ENCODE measurements at places on chromosomes 7 and 10. TPM values are rescaled to one million over a fixed set of nuclear protein-coding genes. Genes with fewer than 3 reads are reported as not detected.

RAMP3 gene
- not detected for total RNA-seq

CXCL12 gene
- 0.29 TPM for total RNA-seq

SPDYE6 gene
- total RNA-seq, result not detected

LRCH4 gene
- 92.0 TPM for total RNA-seq

CAMK2B gene
- total RNA-seq, result 0.06 TPM

TMEM225B gene
- not detected for total RNA-seq

BTBD16 gene
- total RNA-seq, result not detected

SPDYE1 gene
- not detected for total RNA-seq

GPER1 gene
- total RNA-seq, result 0.32 TPM

TIMM23 gene
- total RNA-seq, result 117 TPM

DIP2C gene
- total RNA-seq, result 3.8 TPM

GRCh38 chr10:43386549-43386948, 15.1 kb downstream of the FXYD4 start:
- DNase-seq, result no peak

- no peak for DNase-seq
Observed at GRCh38 chr7:28151965-28152364, 28.6 kb downstream of the JAZF1 start.

DNA sequence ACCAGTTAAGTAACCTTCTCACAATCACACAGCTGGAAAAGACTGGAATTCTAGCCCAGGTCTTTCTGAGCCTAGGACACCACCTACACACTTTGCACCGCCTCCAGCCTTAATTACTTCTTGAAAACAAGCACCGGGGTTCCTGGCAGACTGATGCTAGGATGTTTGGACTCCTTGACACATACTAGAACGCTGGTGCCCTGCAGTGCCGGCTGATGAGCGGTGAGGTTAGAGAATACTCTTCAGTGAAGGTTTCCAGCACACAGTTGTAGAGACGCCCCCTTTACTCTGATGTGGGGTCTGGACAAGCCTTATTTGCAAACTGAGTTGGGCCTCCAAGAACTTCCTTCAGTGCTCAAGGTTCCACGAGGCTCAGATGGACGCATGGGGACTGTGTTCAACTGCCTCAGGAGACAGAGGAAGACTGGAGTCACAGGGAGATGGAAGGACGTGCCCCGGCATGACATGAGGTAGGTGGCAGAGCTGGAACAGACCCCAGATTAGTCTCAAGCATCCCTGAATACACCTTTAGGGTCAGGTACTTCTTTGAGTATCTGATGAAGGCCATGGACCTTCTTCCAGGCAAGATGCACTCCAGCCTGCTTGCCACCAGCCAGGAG, 89.6 kb downstream of the COBL start:
- DNase-seq, result no peak

DNA sequence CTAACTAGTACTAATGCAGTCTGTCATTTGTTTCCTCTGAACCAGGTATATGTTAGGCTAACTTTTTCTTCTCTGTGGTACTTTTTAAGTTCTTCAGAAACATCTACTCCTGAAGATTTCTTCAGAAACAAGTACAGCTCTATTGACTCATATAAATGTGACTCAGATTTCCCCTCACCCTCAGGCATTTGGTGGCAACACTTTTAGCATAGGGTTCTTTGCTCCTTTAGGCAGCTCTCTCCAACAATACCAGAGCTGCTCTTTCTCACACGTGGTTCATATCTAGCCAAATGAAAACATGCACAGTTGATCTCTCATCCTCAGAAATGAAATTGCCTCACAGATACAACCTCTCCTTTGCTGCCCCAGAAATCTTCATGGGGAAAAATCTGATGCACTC, 939.8 kb downstream of the SORCS1 start:
- no peak for DNase-seq

- no peak for DNase-seq
Observed at GRCh38 chr7:150668472-150668911, 17.0 kb upstream of the GIMAP2 start.

GRCh38 chr7:117158941-117159697, 163.7 kb downstream of the WNT2 start:
- DNase-seq, result no peak

- no peak for DNase-seq
Observed at GRCh38 chr10:59007307-59008025, 169.0 kb upstream of the PHYHIPL start.

DNA sequence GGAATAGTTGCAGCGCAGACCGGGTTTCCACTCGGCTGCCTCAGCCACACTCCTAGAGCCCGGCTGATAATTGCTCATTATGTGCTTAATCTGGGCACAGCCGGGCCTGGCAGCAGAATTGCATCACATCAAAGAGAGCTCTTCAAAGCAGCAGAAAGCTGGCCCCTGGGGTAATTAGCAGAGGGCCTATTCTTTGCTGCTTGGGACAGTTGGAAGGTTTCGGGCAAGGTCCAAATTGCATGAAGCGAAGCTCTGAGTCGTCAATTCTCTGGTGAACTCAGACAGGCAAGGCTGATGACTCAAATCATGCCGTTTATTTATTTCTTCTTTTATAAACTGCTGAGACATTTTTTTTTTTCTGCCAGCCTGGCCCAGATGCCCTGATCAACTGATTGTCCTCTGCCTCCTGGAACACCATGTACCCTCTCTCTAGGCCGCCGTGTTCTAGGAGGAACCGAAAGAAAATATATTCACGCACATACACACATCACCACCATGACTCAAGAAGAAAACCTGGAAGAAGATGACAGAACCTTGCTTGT, 242.2 kb downstream of the RAB11FIP2 start:
- peak; percentile 24 for DNase-seq

DNA sequence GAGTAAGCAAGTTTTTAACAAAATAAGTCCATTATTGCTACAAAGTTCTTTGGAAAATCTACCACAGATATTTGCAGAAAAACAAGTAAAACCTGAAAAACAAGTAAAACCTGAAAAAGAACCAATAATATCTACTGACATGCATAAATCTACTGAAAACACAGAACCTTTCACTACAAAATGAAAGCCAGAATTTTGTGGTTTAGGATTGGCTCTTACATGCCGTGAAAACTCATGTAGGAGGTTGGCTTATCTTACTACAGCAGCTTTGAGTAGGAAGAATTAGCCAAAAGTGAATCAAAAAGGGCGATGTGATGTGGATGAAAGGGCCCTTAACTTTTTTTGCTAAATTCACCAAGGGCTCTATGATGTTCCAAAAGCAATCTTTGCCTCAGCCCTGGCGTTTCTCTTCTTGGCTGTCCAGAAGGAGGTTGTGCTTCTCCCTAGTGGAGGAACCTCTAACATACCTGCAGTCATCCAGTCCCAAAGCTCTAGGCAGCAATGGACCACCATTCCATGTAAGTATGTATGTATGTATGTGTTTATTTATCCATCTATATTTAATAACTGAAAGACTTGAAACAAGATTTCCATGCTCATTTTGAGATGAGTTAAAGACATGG, 93.5 kb upstream of the ZNF804B start:
- DNase-seq, result no peak

DNA sequence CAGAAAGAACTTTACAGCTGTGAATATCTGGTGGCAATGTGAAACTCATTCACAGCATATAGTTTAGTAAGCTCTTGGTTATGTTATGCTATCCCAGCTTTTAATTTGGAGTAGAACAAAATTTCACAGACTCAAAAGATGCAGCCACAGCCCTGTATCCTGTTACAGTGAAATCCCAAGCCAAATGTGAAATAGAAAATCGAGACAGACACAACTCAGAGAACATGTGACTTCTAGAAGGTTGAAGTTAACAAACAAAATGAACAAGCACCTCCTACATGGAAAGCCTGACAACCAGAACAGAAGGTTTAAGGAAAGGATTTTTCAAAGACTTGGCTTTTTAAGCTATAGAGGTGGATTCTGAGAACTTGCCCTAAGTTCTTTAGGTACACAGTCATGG, 39.6 kb downstream of the JAZF1 start:
- DNase-seq, result peak; percentile 37

- no peak for DNase-seq
Observed at GRCh38 chr10:4294271-4294670, 509.3 kb upstream of the KLF6 start.

DNA sequence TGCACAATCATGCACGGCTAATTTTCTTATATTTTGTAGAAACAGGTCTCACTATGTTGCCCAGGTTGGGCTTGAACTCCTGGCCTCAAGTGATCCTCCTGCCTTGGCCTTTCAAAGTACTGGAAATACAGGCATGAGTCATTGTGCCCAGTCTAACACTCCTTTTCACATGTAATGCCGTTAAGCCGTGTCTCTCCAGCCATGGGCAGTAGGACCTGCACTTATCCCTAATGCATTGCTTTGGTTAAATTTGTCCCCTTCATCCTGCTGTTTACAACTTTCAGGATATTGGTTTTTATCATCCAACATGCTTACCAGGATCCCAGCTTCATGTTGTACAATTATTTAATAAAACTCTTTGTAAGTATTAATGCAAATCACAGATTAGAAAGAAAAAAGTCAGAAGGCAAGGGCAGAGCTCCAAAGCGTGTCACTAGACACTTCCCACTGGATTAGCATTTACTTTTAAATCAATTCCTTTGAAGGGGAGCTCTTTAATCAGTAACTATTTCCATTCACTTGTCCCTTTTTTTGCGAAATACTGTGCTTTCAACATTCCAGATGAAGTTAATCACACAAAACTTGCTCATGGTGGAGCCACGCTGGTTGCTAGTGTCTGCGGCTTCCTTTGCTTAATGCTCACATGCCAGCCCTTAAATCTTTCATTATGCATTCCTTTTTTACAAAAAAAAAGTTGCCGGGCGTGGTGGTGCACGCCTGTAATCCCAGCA, 256.0 kb upstream of the AUTS2 start:
- DNase-seq, result no peak

DNA sequence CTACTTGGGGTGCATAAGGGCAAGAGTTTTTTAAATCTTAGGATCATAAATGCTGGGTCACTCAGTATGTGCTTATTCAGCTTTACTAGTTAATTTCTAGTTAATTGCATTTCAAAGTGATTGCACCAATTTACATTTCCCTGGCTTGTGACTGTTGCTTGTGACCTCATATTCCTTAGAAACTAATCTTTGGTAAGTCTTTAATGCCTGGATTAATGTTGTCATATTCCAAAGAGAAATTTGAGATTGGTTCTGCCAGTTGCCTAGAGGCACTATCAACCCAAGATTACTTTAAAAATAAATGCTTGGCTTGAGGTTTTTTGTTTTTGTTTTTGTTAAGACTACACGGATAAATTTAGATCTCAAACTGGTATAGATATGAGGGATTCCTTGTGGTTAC, 103.1 kb downstream of the ANK3 start:
- DNase-seq, result peak; percentile 65

DNA sequence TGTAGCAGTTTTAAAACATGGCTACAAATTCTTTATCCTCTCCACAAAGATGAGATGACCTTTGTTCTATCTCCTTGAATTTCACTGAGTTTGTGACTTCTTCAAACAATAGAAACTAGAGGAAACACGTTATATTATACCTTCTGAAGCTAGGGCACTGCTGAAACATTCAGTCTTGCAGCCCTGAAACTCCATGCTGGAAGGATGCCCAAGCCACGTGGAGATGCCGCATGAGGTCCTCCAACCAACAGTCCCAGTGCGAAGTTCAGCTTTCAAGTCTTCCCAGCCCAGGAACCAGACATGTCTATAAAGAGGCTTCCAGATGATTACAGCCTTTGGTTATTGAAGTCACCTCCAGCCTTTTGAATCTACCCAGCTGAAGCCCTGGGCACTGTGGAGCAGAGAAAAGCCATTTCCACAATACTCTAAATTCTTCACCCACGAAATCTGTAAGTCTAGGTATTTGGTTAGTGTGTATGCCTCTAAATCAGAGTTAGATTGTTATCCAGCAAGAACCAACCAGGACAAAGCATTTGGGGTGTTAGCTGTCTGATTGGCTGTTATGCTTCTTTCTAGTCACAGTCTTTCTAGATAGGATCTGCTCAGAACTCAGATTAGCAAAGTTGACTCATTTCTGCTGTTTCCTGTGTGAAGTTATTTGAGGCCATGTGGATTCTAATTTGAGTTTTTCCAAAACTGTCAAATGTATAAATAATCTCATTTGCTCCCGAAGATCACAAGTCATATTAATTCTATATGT, 186.5 kb upstream of the TMEM72 start:
- peak; percentile 57 for DNase-seq

GRCh38 chr10:5668429-5668828, 2.0 kb upstream of the ASB13 start:
- no peak for DNase-seq

DNA sequence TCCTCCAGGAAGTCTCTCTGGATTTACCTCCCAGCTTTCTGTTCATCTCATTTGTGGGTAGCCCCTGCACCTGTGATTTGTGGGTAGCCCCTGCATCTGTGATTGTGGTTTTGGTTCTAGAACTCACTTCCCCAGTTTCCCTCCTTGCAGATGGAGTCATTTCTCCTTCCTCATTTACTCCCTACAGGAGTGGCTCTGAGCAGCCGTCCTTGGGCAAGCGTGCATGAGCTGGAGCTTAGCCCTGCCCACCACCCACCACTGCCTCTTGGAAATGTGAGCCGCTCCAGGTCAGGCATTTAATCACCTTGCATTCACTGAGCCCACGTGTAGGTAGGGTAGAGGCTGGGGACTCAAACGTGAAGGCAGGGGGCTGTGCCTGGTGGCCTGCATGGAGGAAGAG, 8.2 kb downstream of the COL26A1 start:
- no peak for DNase-seq

- DNase-seq, result no peak
Observed at GRCh38 chr10:26540601-26541000, 102.5 kb downstream of the APBB1IP start.

- DNase-seq, result peak; percentile 13
Observed at GRCh38 chr7:82677493-82677892, 233.9 kb upstream of the CACNA2D1 start.

GRCh38 chr10:132937861-132938260, 4.5 kb downstream of the CFAP46 start:
- DNase-seq, result no peak

DNA sequence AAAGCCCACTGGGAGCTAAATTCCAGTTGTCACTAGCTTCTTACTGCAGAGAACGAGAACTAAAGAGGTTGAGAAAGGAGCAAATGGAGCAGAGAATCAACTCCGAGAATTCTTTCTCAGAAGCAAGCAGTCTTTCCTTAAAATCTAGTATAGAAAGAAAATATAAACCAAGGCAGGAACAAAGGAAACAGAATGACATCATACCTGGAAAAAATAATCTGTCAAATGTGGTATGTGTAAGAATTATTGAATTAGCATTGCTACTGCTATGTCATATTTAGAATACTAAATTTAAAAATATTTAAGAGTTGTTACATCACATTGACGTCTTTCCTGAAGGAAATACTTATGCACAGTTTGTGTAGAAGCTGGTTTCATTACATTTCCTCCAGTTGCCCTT, 4.3 kb downstream of the SLF2 start:
- no peak for DNase-seq

DNA sequence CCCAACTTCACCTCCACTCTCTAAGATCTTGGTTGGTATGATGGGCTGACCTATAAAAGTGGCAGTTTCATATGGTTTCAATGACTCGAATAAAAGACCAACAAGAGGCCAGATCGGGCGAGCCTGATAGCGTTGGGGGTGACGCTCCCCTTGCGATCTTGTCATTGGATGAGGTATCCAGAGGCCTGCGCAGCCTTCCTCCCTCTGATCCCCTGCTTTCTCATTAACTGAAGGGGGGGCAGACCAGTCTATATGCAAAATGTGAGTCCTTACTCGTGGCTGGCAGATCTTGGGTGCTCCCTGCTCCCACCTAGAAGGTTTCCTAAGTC, 937 bp upstream of the COBL start:
- no peak for DNase-seq

GRCh38 chr7:42972699-42973500, 40.7 kb downstream of the MRPL32 start:
- DNase-seq, result peak; percentile 97

GRCh38 chr7:3201937-3202710, 98.9 kb upstream of the SDK1 start:
- no peak for DNase-seq

Data from LHCN-M2 (cell line).